ENCODE measurements at places on chromosomes 5 and 9.

DNA sequence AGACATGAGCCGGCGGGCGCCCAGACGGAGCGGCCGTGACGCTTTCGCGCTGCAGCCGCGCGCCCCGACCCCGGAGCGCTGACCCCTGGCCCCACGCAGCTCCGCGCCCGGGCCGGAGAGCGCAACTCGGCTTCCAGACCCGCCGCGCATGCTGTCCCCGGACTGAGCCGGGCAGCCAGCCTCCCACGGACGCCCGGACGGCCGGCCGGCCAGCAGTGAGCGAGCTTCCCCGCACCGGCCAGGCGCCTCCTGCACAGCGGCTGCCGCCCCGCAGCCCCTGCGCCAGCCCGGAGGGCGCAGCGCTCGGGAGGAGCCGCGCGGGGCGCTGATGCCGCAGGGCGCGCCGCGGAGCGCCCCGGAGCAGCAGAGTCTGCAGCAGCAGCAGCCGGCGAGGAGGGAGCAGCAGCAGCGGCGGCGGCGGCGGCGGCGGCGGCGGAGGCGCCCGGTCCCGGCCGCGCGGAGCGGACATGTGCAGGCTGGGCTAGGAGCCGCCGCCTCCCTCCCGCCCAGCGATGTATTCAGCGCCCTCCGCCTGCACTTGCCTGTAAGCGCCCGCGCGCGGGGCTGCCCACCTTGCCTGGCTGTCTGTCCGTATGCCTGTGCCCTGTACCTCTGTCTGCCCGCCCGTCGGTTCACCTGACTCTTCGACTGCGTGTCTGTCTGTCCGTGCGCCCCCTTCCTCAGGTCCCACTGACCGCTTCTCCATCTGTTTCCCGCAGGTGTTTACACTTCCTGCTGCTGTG is 412 bp downstream of the FGF18 start:
- DNase-seq = no peak

- DNase-seq = no peak
These were observed 29.3 kb downstream of the PRRC2B start for GRCh38 chr9:131423171-131423581.

GRCh38 chr5:80804332-80804731 is 149.5 kb upstream of the DHFR start:
- DNase-seq = no peak

GRCh38 chr5:74275171-74275992 is 365.1 kb downstream of the ENC1 start:
- DNase-seq = no peak

DNA sequence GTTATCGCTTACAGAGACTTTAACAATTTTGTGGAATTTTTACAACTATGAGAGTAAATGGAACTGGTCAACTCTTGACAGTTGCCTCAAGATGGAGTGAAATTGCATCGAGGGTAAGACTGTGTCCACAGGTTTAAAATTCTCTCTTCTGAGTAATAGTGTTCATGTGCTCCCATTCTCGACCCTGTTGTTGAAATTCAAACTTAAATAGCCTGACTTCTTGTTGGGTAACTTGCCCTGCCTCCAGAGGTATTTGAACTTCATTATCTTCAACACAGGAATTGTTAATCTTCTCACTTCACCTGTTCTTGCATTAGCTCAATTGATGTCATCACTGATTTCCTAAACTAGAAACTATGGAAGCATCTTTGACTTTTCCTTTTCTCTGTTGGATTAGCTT is 77.5 kb downstream of the PIP5K1B start:
- no peak for DNase-seq

DNA sequence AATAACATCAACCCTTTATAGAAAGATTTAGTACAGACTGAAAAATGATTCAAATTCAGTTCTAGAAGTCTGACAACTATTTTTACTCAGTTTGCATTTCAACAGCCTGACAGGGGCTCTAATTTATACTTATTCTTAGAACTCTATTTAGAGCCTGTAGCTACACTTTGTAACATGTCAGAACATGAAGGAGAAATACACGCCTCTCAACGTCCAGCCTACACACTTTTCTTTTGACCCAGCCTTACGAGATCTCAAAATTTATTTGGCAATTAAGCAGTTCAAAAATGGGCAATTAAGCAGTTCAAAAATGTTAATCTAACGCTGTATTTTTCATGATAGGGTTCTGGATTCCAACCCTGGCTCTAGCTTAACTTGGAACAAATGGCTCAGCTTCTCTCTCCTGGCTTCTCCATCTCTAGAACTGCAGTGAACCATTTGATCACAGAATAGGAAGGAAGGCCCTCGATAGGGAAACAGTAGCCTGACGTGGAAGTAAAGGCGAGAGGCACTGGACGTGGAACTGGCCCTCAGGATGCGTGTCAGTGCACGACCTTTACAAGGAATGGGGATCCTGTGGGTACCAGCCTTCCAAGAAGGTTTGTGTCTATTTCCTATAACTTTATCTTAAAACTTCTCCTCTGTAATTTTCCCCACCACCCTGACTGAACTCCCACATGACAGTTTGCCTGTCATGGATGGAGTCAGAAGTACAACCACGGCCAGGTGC is 66.4 kb downstream of the PRRT1B start:
- no peak for DNase-seq
